Activated CD4-positive, alpha-beta memory T cell treated with anti-CD3 and anti-CD28 coated beads, Interleukin-2, amount 10 ng/mL, durations not matched to agents 7 days and 5 days (primary cell): ENCODE measurements at places on chromosomes 5 and 9.

- DNase-seq = no peak
Observed at GRCh38 chr5:180212363-180213255, 3.6 kb upstream of the RASGEF1C start.

GRCh38 chr5:134714120-134714519 lies 24.2 kb upstream of the CAMLG start:
- DNase-seq = no peak

DNA sequence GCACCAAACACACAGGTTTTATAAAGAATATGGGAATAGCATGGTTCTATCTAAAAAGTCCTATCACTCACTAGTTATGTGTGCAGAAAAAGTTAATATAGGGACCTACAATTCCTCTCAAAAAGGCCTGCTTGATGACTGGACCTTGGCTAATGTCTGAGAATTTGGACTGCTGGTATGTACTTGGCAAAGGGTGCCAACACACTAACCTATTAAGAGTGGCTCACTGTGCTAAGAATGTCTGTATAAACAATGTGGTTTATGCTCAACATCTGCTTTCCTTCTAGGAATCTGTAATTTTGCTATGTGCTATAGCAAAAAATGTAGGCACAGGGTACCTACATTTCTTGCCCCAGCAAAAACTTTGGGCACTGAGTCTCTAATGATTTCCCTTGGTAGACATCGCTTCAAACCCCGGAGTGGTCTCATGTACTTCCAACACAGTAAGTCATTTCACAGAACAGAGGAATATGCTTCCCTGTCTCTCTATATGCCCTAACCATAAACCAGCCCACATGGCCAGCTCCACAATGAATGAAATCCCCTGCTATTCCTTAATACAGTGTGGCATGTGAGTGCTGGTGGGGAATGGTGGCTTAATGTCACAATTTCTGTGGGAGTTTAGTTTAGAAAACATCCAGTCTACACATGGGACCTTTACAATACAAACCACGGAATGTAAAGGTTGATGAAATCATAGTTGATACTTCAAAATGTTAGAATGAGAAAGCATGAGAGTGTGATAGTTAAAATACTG lies 101.7 kb downstream of the UBAP2 start:
- no peak for DNase-seq

GRCh38 chr9:91951944-91952520 lies 2.0 kb upstream of the ROR2 start:
- DNase-seq = no peak

DNA sequence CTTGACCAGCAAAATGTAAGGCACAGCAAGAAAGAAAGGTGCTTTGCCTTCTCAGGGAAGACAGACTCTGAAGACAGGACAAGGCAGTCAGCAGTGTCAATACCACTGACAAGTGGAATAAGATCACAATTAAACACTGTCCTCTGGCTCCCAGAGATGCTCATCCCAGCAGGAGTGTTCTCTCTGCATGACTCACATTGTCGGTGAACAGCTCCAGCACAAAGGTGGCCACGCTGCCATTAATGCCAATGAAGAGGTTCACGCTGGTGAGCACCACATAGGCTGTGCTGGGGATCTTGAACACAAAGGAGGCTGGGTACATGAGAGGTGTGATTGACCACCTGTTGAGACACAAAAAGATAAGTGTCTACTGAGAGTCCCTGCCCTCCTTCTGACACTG lies 31.9 kb downstream of the NIPSNAP3B start:
- DNase-seq = no peak

DNA sequence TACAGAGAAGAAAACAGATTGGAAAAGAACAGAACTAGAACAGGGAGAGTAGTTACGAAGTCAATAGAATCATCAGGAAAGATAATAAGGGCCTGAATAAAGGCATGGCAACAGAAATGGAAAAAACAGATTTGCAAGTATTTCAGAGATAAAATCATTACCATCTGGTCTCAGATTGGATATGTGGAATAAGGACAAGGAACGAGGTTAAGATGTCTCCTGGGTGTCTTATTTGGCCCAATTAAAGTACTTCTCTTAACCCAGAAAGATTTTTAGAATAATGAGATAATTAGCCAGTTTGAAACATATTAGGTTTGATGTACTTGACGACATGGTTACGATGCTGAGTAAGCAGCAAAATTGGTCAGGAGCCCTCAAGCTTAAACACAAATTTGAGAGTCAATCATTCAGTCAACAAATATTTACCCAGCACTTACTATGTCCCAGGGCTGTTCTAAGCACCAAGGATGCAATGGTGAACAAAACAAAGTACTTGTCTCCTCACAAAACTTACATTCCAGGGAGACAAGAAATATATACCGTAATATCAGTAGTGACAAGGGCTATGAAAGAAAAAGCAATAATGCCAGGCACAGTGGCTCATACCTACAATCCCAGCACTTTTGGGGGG lies 18.3 kb downstream of the RICTOR start:
- DNase-seq = no peak

DNA sequence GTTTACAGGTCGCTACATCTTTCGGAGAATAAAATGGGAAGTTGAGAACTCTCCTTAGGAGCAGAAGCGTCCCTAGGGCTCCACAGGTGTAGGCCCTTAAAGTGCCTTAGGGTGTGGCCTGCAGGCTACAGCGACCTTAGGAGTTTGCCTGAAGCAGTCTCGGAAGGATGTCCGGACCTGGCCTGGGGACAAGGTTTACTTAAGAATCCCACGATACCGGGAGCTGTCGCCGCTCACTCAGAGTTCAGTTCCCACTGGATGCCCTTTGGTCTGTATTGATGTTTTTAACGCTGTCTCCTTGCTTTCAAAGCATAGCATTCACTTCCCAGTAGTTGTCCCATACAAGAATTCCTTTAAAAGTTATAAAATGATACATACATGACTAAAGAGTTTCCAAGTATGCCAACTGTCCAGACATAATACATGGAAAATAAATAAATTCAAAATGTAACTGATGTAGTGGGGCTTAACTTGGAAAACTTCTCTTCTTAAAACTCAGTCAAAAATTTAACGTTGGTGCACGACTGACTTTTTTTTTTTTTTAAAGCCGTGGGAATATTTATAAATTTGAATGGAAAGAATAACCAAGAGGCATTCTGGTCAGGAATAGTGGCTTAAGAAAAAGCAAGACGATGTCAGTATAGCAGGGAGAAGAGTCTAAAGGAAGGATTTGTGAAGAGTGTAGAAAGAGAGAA lies 848 bp downstream of the RAD50 start:
- peak; percentile 39 for DNase-seq

- no peak for DNase-seq
Observed at GRCh38 chr5:98460536-98460935, 312.9 kb upstream of the RGMB start.

DNA sequence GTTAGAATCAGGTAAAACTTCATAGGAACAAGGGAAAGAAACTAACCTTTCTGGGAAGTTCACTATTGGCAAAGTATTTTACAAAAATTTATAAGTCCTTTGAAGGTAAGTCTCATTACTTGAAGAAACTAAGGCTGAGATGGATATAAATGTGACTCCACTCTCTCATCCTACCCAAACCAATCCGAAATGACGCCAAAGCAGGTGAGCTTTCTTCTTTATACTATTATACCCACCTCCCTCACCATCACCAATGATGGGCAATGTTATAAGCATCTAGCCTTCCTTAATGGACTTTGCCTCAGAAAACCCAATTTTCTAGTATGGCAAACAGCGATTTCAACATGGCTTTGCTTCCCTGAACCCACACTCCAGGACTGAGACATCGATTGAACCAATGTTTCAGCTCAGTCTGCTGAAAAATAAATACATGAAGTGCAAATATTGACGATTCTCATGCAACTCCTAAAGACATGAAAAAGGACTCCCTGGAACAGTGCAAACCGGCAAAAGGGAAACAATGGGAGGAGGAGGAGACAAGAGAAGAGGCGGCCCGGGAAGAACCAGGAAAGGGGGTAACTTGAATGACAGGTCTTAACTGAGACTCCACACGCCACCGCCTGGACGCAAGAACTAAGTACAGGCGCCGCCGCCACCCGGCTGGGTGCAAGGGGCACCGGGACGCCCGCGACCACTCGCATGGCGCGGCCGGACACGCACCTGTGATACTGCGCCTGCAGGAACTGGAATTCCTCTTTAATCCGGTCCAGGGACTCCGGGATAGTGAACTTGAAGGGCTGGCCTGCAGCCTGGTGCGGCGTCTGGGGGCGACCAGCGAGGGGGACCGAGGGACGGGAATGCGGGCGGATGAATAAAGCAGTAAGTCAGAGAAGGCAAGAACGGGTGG lies 2.5 kb downstream of the TLE1 start:
- no peak for DNase-seq

DNA sequence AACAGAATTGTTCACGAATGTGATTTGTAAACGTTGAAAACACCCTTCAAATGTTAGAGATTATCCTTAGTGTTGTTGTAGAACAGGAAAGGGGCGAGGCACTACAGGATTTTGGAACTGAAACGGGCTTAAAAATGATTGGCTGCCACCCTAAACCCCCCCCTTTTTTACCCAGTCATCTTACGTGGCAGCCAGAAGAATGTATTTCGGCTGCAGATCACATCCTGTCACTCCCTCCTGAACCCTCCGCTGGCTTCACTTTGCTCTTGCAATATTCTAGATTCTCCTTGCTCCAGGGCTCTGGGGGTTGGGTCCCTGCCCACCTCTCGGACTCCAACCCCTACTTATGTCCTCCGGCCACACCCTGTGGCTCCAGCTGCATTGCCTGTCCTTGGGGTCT lies 13.9 kb upstream of the UNC5A start:
- no peak for DNase-seq

- no peak for DNase-seq
Observed at GRCh38 chr5:93570294-93571113, 10.5 kb downstream of the NR2F1-AS1 start.

- no peak for DNase-seq
Observed at GRCh38 chr9:95065224-95065623, 252.3 kb downstream of the FANCC start.

DNA sequence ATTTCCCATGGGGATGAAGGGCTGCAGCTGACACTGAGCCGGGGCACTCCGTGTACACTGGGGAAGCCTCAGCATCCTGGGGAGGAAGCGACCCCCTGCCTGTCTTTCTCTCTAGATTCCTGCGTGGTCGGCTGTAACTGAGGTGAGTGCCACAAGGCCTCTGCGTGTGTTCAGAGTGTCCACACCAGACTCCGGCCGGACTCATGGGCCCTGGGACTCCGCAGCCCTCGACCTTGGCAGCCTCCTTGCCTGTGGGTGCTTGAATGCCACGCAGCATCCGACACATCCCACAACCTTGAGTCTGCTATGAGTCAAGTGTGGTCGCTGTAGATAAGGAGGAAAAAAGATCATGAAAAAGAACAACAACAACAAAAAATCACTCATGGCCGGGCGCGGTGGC lies 23.4 kb downstream of the PAEP start:
- DNase-seq = peak; percentile 12

DNA sequence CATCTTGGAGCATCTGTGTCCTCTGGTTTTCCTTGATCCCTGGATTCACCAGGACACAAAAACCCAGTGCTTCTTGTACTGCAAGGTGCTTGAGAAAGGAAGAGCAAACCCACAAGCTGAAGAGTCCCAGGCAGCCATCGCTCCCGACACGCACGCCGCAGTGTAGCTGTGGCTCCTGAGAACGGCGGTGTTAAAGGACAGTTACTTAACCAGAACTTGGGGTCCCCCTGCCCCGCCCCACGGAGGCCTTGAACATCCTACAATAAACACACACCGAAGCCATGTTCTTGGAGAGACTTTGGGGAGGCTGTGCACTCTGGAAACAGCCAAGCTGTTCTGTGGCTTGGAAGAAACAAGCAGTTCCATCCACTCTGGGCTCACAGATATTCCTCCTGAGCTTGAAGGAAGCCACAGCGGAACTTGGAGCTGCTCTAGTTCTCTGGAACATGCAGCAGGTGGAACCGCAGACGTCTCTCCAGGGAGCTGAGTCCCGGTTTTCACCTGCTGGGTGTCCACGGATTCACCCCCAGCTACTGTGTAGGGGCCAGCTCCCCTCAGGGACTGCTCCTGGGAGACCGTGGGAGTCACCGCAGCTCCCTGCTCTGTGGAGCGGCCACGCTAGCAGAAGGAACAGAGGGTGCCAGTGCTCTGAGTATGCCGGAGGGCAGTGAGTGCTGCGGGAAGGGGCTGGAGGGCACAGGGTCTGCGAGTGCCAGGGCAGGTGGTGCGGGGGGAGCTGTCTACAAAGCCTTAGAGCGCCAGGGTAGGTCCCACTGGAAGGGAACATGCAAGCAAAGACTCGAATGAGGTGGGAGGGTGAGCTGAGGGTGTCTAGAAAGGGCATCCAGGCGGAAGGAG lies 107.3 kb downstream of the ADAMTS2 start:
- no peak for DNase-seq

DNA sequence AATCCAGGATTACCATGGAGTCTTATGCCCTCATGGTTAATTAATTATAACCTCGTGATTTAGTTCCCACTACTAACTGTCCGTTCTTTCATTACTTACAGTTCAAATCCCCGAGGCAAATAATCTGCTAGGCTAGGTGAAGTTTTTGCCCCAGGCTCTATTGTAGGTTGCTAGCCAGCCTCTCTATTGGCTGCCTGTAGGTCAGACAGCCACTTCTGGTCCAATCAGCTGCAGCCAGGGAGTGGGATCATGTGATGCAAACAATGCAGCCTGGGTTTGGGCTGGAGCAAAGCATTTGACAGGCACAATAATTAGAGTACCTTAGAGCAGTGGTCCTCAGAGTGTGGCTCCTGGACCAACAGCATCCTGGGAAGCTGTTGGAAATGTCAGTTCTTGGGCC lies 17.7 kb downstream of the TMEM252 start:
- no peak for DNase-seq

DNA sequence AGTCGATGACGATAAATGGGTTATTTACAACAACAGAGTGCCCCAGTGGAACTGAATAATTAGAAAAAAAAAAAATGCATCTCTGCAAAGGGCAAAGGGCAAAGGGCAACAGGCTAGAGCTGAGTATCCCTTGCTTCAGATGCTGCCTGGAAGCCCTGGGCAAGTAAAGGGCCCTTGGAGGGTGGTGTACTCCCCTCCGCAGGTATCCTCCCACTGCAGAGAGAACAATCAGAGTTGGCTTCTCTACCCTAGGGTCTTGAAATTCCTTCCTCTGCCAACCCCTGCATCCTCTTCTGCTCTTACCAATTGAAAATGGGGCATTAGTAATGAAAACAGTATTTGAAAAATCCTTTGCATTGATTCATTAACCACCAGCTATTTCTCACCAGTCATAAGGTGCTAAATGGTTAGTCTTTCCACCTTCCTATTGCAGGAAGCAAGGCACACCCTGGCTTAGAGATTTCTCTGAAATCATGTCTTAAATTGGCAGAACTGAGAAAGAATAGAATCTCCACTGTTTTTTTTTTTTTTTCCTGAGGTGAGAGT lies 122.6 kb downstream of the SEMA6A start:
- DNase-seq = no peak

- DNase-seq = no peak
Observed at GRCh38 chr5:56985936-56986625, 34.2 kb upstream of the MIER3 start.

GRCh38 chr9:134526584-134527477 lies 114.8 kb upstream of the COL5A1 start:
- DNase-seq = no peak

- no peak for DNase-seq
Observed at GRCh38 chr5:71751422-71751821, 32.3 kb downstream of the CARTPT start.

- DNase-seq = no peak
Observed at GRCh38 chr9:84277646-84278045, 62.9 kb downstream of the SLC28A3 start.

GRCh38 chr9:97852001-97852398 lies 1.0 kb upstream of the FOXE1 start:
- no peak for DNase-seq
